ENCODE measurements at places on chromosomes 1 and 21. TPM values are rescaled to one million over a fixed set of nuclear protein-coding genes. Genes with fewer than 3 reads are reported as not detected.

Gene RORC
- polyA plus RNA-seq, result 1.1 TPM

Gene SAMSN1
- polyA plus RNA-seq, result 3.4 TPM

Gene OR14K1
- polyA plus RNA-seq, result not detected

Gene ITGB2
- polyA plus RNA-seq, result 11.7 TPM

DNA sequence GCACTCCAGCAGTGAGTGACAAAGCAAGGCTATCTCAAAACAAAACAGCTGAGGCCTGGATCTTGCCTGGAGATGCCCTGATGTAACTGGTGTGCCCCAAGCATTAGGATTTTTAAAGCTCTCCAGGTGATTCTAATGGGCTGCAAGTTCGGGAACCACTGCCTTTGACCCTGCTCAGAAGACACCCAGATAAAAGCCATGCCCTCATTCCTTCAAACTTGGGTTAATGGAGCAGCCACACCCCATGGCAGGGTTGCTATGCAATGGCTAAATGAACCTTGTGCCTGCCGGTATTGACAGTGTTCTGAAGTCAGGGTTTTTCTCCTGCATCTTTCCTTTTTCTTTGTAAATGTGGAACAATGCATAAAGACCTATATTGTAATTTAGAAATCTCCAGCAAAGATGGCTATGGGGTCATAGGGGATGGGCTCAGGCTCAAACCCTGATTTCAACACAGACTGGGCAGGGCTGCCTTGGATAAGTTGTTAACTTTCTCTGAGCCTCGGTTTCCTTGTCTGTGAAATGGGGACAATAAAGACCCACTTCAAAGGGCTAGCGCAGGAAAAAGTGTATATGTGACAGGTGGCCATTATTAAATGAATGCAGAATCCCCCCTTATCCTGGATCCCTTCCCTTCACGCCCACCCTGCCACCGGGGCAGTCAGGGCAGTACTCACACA is 453 bp downstream of the TFF3 start:
- DNase-seq, result no peak

- DNase-seq, result no peak
Observed at GRCh38 chr1:26358411-26359384, 4.8 kb upstream of the CRYBG2 start.

GRCh38 chr1:32275424-32275823 is 16.5 kb upstream of the HDAC1 start:
- DNase-seq, result no peak

DNA sequence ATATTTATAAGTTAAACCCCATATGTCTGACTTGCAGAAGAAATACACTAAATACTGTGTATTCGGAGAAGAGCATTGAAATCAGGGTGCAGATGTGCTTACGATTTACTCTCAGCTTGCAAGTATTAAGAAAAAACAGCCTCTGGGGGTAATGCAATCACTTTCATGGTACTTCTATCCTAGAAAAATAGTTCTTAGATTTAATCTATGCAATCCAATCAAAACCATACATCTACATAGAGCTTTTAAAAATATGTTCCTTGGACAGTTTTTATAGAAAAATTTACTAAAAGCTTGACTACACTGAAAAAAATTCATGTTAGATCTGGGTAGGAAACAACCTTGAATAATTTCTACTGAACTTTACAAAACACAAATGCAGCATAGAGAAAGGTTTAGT is 890.3 kb upstream of the ADGRL2 start:
- no peak for DNase-seq

DNA sequence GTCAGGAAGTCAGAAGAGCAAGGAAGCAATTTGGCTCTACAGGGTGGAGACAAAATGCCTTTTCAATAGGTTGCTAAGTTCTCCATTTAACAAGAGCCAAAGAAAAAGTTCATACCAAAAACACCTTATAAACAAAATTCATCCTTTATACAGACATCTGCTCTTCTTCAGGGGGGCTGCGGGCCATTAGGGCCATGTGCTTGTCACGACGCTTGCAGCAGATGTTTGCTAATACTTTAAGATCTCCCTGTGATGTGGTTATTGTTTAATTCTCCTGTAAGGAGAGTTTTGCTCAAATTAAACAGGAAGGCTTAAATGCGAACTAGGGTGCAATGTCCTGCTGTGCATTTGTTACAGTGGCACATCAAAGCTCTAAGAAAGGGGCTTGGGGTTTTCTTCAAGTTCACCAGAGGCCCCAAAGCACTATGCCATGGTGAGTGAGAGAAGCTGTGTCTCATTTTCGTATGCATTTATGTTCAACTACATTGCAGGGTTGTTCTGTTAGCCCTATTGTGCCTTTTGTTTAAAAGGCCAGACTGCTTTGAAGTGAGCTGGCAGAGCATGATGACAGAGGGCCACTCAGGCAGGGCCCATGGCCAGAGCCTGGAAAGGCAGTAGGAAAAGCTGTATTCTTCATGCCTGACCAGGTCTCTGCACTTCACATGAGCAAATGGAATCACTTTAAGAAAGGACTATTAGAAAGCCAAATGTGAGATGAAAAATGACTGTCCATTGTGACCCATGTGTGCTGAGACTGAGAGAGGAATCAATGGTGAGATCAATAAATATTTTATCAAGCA is 24.8 kb upstream of the NTPCR start:
- DNase-seq, result no peak
